ENCODE measurements at places on chromosomes 5 and 9.

- DNase-seq, result no peak
These were observed 23.0 kb downstream of the CDC14B start for GRCh38 chr9:96596601-96597111.

DNA sequence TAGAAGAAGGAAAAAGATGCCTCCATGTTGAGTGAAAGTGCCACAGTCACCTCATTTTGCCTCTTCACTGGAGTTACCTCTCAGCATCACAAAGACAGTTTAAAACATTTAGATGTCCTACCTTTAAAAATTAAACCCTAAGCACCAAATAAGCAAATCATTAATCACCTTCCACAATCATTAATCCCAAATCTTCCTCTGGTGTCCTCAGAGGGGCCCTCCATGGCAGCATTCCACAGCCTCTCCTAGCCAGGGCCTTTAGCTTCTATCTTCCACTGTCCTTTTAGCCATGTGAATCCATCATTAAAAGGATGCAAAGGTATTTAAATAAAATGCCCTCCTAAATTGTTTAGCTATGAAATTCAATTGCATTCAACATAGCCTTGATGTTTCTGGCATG is 310.8 kb downstream of the PDE4D start:
- DNase-seq, result no peak

- DNase-seq, result no peak
These were observed 83.2 kb upstream of the ANKH start for GRCh38 chr5:14954616-14955343.

DNA sequence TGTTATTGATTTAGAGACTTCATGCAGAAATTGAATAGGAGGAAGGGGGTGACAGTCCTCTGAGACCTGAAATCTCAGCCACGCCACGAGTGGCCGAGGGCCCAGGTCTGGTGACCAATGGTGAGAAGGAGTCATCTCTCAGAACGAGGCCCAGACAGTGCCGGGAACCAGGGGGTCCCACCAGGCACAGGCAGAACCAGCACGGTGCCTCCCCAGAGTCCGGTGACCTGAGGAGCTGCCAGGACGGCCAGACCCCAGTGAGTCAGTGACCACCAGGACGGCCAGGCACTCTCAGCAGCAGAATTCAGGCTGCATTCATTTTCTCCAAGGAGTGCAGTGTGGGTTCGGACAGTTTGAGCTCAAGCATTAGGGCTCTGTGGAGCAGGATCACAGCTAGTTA is 43.8 kb upstream of the NKD2 start:
- DNase-seq, result no peak

DNA sequence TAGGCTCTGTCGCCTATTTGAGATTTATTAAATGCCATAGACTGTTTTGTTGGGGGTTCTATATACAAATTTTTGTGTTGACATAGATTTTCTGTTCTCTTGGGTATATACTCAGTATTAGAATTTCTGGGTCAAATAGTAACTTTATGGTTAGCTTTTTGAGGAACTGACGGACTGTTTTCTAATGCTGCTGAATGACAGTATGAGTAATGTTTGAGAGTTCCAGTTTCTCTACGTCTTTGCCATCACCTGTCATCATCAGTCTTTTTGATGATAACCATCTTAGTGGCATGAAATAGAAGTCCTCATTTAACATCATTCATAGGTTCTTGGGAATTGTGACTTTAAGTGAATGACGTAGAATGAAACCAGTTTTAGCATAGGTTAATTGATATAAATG is 60.1 kb downstream of the CCDC171 start:
- no peak for DNase-seq

- no peak for DNase-seq
These were observed 80.0 kb upstream of the ZSWIM6 start for GRCh38 chr5:61251874-61252642.

DNA sequence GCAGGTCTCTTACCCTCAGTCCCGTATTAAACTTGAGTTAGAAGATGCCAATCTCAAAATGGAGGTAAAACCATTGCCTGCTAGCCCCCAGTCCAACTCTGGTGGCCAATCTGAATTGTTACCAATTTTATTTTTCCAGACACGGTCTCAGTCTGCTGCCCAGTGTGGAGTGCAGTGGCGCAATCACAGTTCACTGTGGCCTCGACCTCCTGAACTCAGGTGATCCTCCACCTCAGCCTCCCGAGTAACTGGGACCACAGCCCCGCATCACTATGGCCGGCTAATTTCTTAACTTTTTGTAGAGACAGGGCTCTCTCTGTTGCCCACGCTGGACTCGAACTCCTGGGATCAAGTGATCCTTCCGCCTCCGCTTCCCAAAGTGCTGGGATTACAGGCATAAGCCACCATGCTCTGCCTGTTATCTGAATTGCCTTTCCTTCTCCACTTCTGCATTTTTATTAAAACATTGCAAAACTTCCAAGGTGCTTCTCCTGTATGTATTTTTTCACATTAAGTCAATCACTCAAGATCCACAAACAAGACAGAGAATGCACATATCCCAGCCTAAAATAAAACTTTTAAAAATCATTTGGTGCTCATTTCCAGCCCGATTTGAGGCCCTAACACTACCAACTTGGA is 2.3 kb downstream of the FANCC start:
- DNase-seq, result no peak
